ENCODE measurements at places on chromosomes 12 and 14.

DNA sequence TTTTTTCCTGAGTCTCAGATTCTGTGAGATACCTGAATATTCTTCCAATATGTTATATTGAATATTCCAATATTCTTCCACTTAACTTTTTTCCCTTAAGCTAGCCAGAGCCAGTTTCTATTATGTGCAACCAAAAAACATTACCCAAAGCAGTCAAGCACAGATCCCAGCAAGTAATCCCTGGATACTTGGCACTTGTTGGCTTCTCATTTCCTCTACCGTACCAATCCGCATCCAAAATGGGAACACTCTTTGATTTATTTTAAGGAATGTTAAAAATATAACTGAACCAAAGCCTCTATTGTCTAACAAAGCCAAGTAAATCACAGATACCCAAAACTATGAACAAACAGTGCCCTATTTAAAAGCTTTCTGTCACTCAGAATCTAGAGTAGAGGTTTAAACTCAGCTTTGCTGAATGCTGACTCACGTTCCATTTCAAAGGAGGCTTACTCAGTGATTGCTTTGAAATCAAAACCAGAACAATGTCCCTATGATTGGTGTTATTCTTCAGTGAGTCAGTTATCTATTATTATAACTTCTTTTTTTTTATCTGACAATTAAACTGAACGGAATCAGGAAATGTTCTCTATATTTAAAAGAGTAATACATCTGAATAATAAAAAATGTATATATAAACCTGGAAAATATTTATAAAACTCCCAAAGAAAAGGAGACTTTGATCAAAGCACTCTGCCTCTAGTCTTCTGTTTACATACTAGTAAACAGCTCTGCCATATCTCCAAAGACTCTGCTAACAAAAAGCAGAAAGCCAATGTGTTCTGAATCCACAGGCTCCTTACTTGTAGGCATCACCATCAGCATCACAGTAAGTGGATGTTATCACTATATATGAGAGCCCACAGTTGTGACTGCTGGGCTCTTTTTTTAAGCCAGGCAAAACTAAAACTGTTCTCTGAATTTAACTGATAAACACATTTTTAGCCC is 360.8 kb downstream of the CCDC91 start:
- DNase-seq = no peak

GRCh38 chr12:54045868-54046521 is 7.6 kb upstream of the HOXC4 start:
- DNase-seq = no peak

DNA sequence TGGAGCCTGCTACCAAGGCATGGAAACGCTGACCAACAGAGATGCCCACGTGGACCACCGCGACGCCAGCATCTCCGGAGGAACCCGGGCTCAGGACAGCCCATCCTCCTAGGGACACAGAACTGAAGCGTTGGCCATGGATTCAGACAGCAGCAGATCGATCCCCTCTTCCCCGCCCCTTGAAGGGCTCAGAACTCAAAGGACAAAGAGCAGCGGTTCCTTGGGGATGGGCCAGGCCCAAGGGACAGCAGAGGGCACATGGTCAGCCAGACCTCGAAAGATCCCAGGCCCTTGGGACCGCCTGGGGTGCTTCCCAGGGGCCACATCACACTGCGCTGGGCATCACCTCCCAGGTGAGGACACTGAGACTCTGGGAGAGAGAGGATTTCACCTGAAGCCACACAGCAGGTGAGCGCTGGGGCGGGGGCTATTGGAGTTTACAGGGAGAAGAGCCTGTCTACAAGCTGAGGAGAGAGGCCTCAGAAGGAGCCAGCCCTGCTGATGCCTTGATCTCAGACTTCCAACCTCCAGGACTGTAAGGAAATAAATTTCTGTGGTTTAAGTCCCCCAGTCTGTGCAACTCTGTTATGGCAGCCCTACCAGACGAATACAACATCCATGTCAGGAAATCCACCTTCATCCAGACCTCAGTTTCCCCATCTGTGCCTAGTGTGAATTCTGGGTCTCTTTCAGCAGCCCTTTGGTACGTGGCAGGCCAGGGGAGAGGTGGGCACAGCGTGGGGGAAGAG is 49.4 kb downstream of the CCNK start:
- no peak for DNase-seq

DNA sequence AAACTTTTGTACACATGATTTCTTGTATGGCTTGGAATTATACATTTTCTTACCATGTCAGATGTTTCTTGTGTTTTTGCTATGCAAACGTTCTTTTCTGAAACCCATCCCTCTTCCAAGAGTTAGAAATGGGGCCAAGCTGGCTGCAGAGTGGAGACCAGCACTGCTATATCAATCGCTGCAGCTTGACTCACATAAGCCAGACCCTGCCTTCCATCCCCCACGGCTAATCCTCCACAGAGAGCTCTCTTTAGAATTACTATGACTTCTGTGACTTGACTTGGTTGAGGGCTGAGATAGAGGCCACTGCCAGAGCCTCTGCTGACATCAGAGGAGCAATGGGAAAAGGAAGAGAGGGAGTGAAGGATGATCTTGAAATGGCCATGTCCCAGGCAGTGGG is 147.9 kb downstream of the DACT1 start:
- DNase-seq = no peak

- DNase-seq = no peak
These were observed 25.4 kb downstream of the BCL11B start for GRCh38 chr14:99246536-99247097.

GRCh38 chr12:64633940-64634337 is 23.6 kb downstream of the RASSF3 start:
- no peak for DNase-seq

- DNase-seq = no peak
These were observed 2.2 kb upstream of the KRT80 start for GRCh38 chr12:52193991-52194390.

DNA sequence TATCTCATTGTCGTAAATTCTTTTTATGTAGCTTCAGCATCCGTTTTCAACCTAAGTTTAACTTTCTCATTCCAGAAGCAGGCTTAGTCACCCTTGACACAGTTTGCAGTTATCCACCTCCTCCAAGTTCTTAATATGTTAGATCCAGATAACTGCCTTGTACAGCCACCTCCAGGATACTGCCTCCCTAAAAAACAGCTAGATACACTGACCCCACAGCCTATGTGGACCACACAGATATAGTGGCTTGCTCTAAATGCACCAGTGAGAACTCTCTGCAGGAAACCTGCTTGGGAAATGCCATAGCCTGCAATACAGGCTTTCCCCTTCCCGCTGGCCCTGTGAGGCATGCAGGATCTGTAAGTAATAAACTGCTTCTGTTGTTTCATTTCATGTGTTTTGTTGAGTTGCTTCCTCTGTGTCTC is 11.1 kb upstream of the RTL1 start:
- DNase-seq = no peak
